ENCODE measurements at places on chromosomes 11 and 22. TPM values are rescaled to one million over a fixed set of nuclear protein-coding genes. Genes with fewer than 3 reads are reported as not detected.

DNA sequence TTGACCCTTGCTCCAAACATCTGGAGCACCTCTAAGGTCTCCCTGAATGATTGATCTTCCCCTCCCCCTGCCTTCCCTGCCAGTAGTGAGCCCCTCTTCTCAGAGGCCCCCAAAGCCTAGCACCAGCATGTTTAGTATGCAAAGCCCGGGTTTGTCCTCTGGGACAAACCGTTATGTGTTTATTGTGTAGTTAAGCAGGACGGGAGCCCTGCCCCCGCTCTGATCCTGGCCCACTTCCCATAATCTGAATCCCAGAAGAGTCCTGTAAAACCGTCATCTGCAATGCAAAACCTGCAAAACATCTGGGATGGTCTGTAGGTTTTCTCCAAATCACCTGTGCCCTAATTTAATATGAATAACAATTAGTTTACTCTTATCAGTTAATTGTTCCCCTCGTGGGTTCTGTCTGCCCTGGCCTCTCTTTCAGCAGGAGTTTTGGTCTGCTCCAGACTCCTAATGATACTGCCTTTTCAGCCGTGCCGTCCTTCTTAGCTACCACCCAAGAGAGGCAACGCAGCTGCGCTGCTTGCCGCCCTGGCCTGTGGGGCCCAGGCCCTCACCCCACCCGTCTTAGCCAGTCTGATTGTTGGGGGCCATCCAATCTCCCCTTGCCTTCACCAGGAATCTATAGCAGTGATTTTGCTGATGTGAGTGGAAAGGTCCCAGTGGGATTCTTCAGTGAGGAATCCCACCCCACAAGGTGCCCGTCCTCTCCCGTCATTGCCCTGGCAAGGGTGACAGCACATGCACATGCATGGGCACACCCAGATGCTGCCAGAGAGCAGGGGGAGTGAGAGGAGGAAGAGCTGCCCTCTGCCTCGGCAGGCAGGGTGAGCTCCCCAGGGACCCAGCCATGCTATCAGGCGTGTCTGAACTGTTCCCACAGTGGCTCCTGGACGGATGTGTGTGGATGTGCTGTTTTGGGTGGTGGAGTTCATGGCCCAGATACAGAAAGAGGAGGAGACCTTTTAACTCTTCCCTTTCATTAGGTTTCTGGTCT is 3.0 kb upstream of the B3GAT1 start:
- H3K36me3 ChIP-seq, result no peaks in the 10 kb centered on the region
- DNase-seq, result no peak
- H3K4me3 ChIP-seq, result no peak overlapping the region
- H3K27me3 ChIP-seq, result peaks cover 88% of the 10 kb centered on the region
- H3K4me1 ChIP-seq, result no peaks in the 10 kb centered on the region

DNA sequence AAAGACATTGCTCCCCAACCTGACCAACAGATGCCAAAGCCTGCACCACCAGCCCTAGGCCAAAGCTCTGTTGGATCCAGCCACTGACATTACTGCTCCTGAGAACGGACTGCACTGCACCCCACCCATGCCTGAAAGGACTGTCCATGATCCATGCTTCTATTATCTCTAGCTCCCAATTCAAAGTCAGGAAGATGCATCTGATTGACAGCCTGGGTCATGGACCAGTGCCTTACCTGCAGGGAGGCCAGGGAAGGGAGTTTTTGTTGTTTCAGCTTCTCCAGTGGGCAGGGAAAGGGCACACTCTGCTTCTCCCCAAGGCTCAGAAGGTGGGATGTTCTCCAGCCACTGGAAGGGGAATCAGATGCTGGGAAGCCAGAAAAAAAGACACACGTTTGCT is 4.8 kb upstream of the PRDM11 start:
- H3K27me3 ChIP-seq, result peaks cover 15% of the 10 kb centered on the region
- H3K4me3 ChIP-seq, result no peak overlapping the region
- no peak for DNase-seq
- H3K4me1 ChIP-seq, result peaks cover 6% of the 10 kb centered on the region

DNA sequence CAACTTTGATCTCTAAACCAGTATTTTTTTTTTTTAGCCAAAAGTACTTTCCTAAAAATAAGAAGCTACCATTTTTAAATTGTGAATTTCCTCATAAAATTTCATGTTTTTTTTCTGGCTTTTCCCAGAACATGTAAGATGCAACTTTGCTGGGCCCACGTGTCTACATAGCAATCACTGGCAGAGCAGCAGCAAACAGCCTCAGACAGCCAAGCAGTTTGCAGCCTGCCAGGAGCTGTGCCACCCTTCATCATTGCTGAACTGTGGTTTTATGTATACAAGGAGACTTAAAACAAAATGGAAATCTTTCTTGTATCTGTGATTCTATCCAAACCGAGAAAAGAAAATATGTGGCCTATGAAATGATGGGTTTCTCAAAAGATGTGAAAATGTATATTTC is 110.2 kb downstream of the GRIA4 start:
- 0 out of 2 replicates have a peak overlapping the region, but pooled peaks have one; percentile 19 for H3K4me3 ChIP-seq
- H3K4me1 ChIP-seq, result peaks cover 16% of the 10 kb centered on the region
- no peak for DNase-seq
- H3K27me3 ChIP-seq, result no peaks in the 10 kb centered on the region
- no peaks in the 10 kb centered on the region for H3K36me3 ChIP-seq

SEC14L2 gene
- total RNA-seq, result 9.7 TPM

SNX32 gene
- total RNA-seq, result not detected

RIBC2 gene
- 2.7 TPM for total RNA-seq

KCNE3 gene
- total RNA-seq, result 0.73 TPM

GLYAT gene
- total RNA-seq, result not detected

TTC36 gene
- total RNA-seq, result 6.2 TPM

All from PC-3 (cell line).